Activated CD4-positive, alpha-beta memory T cell treated with anti-CD3 and anti-CD28 coated beads, Interleukin-2, amount 10 ng/mL, durations not matched to agents 7 days and 5 days (primary cell): ENCODE measurements at places on chromosomes 5 and 9.

DNA sequence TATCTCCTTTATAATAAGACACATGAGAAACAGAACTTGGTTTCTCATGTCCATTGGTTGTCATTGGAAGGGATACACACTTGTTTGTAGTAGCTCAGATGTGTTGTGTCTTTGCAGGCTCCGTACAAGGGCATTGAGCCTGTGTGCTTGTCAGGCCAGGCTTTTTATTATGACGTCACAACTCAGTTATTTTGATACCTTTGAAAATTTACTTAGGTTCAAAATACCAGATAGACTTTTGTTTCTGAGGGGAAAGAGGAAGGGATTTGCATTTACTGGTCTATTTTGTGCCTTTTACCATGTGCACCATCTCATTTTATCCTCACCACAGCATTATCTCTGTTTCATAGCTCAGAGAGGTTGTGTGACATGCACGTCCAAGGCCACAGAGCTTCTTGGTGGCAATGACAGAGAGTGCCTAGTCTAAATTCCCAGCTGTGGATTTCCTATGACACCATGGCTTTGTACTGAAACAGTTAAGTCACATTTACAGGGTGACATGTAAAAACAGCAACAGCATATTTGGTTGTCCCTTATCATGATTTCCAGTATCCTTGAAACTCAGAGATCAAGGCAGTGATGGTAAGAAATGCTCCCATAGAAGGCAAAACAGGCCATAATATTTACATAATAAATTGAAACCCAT, 268.7 kb downstream of the AOPEP start:
- no peak for DNase-seq

GRCh38 chr9:134658378-134658955, 16.9 kb downstream of the COL5A1 start:
- no peak for DNase-seq

- no peak for DNase-seq
These were observed 9.5 kb downstream of the IRX2 start for GRCh38 chr5:2741956-2742355.

GRCh38 chr5:27011274-27011673, 27.1 kb downstream of the CDH9 start:
- no peak for DNase-seq

GRCh38 chr9:72349911-72350310, 15.1 kb downstream of the ZFAND5 start:
- no peak for DNase-seq

DNA sequence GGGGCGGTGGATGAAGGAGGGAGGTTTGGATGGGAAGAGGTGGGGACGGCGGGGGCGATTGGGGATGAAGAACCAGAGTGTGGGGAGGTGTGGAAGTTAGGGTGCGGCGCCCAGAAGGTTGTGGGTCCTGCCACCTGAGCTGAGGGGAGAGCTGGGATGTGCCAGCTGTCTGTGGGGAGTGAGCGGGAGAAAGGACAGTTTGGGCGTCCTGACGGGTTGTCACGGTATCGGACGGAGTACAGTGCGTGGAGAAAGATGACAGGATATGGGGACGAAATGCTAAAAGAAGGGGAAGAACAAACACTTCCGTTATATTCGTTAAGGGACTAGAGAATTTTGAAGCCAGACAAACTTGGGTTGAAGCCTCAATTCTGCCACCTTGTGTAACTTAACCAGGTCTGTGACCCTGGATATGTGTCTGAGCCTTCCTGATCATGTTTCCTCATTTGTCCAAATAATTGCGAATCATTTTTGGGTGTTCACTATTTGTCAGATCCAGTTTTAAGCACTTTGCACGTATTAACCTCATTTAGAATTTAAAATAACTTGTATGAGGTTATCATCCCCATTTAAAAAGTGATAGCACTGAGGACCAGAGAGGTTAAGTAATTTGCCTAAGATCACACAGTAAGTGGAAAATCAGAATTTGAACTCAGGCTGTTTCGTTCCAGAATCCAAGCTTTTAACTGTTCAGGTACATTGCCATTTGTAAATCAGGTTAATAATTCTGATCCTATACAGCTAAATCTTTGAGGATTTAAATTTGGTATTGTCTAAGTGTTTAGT, 689 bp downstream of the CNTRL start:
- no peak for DNase-seq

GRCh38 chr5:135195270-135195608, 161.2 kb upstream of the PITX1 start:
- no peak for DNase-seq

DNA sequence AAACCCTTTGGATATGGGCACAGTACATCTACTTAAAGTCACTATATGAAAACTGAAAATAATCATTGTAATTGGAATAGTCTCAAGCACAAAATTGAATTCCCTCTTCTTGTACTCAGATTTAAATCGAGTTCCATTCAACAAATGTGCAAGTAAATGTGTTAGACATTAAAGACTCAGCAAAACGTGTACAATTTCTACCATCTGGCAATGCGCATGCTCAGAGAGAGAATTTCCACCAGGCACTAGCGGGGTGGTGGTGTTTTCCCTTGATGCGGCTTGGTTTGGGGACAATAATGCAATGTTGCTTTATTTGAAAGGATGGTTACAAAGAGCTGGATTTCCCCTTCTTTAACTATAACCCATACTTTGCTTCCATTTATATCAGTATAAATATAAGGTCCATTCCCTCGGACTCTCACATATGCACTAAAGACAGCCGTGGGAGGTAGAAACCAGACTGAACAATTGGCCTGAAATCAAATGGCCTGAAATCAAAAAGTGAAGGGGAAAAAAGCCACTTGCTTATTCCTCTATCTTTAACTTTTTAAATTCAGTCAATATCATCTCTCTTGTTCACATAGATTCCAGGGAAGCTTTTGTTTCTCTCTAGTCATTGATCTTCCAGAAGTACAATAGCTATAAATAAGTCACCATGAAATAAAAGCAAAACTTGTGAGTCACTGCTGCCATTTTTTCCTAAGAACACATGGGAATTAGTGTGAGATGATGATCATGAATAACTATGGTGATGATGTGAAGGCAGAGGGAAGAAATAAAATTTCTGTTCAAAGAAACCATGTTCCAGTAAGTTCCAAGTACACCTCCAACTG, 59.2 kb downstream of the ADAMTS12 start:
- no peak for DNase-seq

GRCh38 chr5:56814361-56814962, 887 bp upstream of the MAP3K1 start:
- peak; percentile 45 for DNase-seq

GRCh38 chr5:106910486-106910885, 760.3 kb downstream of the EFNA5 start:
- DNase-seq: no peak

DNA sequence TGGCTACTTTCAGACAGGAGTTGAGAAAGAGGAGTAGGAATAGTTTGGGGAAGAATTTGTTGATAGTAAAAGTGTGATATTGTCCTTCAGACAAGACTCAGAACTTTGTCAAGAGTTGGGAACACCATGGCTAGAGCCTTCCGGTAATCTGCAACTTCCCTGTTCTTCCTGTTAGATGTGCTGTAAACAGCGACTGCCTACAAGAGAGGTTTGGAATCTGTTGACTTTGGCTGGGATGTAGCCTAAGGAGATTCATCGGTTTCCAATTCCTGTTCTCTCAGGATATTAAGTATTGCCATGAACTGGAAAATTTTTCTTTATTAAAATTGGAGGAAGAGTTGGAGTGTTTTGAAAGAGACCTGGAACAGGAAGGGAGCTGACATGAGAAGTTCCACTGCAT, 43.9 kb downstream of the ARHGAP26 start:
- DNase-seq: no peak

- no peak for DNase-seq
These were observed 94.9 kb upstream of the NMUR2 start for GRCh38 chr5:152499814-152500535.

DNA sequence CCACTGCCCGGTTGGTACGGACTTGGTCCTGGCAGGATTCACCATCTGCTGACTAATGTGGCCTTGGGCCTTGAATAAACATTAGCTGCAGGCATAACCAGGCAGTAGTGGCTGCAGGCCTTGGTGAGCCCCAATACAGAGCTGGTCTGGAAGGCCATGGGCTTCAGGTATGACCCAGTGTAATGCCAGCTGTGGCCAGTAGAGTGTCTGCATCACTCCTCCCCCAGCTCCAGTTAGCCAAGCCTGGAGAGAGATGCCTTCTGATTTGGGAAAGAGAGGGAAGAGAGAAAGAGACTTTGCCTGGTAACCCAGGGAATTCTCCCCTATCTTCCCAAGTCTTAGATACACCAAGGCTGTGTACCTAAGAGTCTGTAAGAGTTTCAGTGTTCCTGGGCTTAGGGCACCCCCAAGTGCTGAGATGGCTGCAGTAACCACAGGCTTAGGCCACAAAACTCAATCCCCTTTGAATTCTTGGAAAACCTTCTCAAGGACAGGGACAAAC, 5.6 kb upstream of the C5 start:
- no peak for DNase-seq

DNA sequence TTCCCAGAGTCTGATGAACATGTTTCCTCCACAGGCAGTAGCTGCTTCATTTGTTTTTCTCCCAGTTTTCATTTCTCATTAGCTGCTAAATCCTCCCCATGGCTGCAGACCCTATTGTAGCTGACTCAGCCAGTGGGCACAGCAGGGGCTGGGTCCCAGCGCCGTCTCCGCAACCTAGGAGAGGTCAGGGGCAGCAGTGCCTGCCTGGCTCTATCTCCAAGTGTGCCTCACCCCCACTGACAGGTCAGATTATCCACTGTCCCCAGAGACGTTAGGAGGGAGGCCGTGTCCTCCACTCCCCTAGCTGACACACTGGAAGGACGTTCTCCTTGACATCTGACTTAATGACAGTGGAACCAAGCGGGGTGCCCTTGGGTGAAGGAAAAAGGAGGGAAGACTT, 31.1 kb downstream of the KCNIP1 start:
- no peak for DNase-seq

DNA sequence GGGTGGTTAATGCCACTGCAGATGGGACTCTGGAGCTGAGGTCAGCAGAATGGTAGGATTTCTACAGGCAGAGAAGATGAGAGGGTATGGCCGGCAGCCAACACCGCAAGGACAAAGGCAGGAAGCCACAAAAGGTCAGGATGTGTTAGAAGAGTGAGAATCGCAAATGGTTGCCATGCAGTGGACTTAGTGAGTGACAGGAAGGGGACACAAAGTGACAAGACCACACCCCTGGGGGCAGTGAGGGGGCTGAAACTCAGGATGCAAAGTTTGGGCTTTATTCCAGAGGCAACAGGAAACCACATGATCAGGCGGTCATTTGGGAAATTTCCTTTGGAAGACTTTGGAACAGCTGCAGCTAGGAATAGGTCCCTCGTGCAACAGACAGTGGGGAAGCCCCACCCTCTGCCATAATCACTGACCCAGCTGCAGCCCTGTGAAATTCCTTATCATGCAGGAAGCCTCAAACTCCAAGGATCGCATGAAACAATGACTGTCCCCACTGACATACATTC, 14.2 kb upstream of the CCDC180 start:
- DNase-seq: no peak

DNA sequence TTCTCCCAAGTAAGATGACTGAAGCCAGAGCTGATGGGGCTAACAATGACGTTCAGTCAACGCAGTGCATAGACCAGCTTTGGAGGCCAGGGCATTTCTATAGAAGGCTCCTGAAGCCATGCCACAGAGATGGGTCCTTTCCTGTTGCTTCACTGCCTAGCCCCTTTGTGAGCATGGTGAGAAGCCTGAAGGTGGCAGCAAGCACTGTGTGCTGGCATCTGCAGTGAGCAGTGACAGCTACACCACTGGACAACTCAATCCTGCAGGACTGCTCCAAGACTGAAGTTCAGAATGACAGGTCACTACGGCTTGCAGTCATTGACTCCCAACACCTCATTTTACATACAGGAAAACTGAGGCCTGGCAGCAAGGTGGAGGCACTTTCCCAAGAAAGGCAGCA, 229.0 kb downstream of the TSSK1B start:
- no peak for DNase-seq

- no peak for DNase-seq
These were observed 57.8 kb downstream of the TMC1 start for GRCh38 chr9:72579190-72579589.

- DNase-seq: no peak
These were observed 22.7 kb upstream of the NDUFS4 start for GRCh38 chr5:53537711-53538110.

DNA sequence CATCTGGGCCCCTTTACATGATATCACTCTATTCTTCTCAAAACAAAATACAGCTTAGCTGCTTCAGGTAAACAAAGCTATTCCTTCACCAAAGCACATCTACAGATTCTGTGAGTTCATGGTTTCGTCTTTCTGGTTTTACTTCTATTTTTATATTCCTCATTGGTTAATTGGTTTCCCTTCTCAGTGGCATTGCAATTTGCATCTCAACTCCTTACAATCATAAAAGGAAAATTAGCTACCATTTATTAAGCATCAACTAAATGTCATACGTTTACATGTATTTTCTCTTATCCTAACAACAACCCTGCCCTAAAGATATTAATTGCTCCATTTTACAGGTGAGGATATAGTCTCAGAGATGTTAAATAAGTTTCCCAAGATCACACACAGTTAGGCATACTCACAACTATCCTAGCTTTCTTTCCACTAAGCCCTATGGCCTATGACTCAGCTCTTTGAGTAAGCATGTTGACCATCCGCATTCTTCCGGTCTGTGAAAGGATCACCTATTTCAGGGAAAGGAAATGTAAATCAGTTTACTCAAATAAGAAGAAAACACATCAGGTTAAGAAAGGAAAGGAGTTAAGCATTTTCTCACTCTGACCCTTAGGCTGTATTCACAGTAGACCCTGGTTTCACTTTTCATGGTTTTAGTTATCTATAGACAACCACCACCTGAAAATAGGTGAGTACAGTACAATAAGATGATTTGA, 146.1 kb downstream of the CAAP1 start:
- DNase-seq: no peak

DNA sequence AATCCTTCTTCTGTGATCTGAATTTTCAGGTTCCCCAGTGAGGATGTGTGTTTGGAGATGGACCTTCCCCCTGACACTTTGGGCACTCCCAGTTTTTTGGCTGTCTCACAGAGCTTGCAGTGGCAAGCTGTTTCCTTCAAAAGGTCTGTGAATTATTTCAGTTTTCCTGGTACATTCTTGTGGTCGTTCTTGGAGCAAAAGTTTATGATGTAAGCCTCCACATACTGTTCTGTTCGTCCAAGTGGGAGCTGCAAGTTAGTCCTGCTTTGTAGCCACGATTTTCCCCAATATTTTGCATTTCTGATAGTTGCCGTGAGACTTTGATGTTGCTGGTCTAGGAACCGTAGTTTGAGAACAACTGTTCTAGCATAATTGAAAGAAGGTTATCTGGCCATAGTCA, 88.3 kb downstream of the MTAP start:
- no peak for DNase-seq

DNA sequence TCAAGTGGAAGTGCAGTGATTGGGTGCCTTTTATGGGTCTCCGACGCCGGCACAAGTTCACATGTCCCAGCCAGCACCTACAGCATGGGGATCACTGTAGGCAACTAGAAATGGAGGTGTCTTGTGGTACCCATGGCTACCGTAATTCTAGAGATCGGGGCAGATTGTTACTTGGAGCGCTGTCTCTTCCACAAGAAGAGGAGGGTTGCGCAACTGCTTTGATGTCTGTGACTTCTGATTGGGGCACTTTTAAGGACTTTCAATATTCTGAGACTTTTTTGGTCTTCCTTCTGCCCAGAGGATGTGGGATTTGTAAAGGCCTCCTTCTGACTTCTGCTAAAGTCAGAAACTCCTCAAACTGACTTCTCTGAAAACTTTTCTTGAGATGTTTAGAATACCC, 41.9 kb downstream of the GLRX start:
- DNase-seq: no peak

- no peak for DNase-seq
These were observed 82.4 kb downstream of the ARHGAP26 start for GRCh38 chr5:142852416-142853198.

- DNase-seq: peak; percentile 12
These were observed 23.4 kb upstream of the ORM1 start for GRCh38 chr9:114299286-114300152.

- no peak for DNase-seq
These were observed 41.3 kb upstream of the CDH18 start for GRCh38 chr5:20029266-20029665.
